Activated CD4-positive, alpha-beta memory T cell treated with anti-CD3 and anti-CD28 coated beads for 36 hours (primary cell): ENCODE measurements at places on chromosomes 3 and 15. TPM values are rescaled to one million over a fixed set of nuclear protein-coding genes. Genes with fewer than 3 reads are reported as not detected.
A peak's percentile ranks its signal among the peaks of the same experiment; 100 is the strongest.

DNA sequence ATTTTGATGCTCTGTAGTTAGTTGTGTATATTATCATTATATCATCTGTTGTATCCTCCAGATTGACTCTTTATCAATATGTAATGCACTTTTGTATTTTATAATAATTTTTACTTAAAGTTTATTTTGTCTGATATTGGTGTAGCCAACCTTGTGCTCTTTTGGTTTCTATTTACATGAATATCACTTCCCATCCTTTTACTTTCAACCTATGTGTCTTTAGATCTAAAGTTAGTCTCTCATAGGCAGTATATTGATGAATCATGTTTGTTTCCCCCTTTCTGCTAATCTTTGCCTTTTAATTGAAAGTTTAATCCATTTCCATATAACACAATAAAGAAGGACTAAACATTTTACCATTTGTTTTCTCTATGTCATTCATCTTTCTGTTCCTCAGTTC lies 28.1 kb upstream of the CD200R1L start:
- DNase-seq = no peak
- no peaks in the 10 kb centered on the region for H3K27me3 ChIP-seq
- H3K4me1 ChIP-seq = no peaks in the 10 kb centered on the region
- H3K36me3 ChIP-seq = peaks cover 10% of the 10 kb centered on the region
- no peak overlapping the region for H3K27ac ChIP-seq

DNA sequence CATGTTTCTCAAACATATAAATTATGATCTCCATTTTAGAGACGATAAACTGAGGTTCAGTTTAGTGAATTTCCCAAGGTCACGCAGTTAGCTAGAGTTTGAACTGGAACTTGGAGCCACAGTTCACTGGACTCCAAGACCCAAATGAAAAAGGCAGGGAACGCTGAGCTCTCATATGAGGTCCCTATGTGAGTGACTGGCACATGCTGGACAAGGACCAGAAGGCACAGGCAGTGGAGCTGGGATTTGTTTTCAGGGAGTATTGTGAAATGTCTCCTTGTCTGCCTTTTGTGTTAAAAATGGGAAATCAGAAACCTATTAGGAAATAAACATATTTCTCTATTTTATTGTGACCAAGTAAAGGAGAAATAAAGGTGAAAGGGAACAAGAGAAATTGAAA lies 63.5 kb downstream of the MESD start:
- no peak overlapping the region for H3K4me3 ChIP-seq
- H3K27ac ChIP-seq = no peak overlapping the region
- no peak for DNase-seq

- H3K4me3 ChIP-seq = peak overlapping the region; percentile 91
- peaks cover 42% of the 10 kb centered on the region for H3K36me3 ChIP-seq
- H3K27me3 ChIP-seq = no peaks in the 10 kb centered on the region
- H3K27ac ChIP-seq = peak overlapping the region; percentile 97
Observed at GRCh38 chr15:90869140-90869541, 753 bp downstream of the FURIN start.

DNA sequence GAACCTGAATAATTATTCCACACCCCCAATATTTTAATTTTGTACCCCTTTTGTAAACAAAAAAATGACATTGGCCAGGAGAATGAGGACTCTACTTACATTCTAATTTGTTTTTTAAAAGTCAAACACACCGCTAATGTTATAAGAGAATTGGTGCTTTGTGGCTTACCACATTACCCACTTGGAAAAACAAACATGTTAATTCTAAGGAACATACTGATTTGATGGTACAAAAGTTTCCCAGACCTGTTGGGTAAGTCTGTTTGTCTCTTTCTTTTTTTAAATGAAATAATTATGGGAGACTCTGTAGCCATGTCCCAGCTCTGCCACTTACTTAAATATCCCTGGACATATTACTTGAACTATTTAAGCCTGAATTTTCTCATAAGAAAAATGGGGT lies 352.5 kb upstream of the C2CD4B start:
- no peak overlapping the region for H3K4me3 ChIP-seq
- DNase-seq = no peak
- H3K36me3 ChIP-seq = no peaks in the 10 kb centered on the region
- peaks cover 36% of the 10 kb centered on the region for H3K27me3 ChIP-seq

- H3K27ac ChIP-seq = no peak overlapping the region
- H3K4me1 ChIP-seq = no peaks in the 10 kb centered on the region
- H3K4me3 ChIP-seq = no peak overlapping the region
Observed at GRCh38 chr15:73711526-73711925, 27.3 kb downstream of the CD276 start.

DNA sequence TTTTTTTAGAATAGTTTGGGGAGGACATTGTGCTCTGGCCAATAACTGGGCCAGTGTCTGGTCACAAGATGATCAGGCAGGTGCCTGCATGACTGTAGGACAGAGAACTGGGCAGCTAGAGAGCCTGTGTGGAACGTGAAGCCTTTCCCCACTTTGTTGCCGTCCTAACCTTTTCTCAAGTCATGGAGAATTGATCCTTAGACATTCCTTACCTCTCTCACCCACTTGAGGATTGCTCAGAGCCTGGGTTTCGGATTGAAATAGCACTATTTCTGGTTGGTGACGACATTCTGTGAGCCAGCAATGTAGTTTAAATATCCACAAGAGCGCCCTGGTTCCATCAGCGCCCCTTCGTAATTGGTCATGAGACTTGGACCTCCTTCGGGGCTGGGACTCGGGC lies 138.4 kb downstream of the IGF1R start:
- peaks cover 43% of the 10 kb centered on the region for H3K4me1 ChIP-seq
- DNase-seq = no peak
- peaks cover under 1% of the 10 kb centered on the region for H3K27me3 ChIP-seq
- no peak overlapping the region for H3K4me3 ChIP-seq
- no peak overlapping the region for H3K27ac ChIP-seq

Gene SNURF
- total RNA-seq = 21.7 TPM

DNA sequence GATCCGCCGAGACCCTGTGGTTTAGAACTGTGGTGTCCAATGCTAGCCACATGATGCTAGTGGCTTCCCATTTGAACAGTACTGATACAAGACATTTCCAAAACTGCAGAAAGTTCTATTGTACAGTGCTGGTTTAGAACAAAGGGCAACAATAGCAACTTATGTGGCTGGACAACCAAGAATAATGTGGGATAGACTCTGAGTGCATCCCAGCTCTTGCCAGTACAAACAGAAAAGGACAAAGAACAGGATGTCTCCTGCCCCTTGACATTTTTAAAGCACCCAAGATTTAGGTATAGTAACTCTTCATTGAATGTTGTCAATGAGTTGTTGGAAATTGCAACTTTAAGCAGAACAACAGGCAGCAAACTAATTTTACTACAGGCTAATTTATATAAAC lies 107.3 kb downstream of the ZNF385D start:
- no peak overlapping the region for H3K4me3 ChIP-seq
- DNase-seq = no peak
- no peaks in the 10 kb centered on the region for H3K36me3 ChIP-seq
- no peaks in the 10 kb centered on the region for H3K27me3 ChIP-seq
- no peaks in the 10 kb centered on the region for H3K4me1 ChIP-seq

Gene LDHAL6B
- total RNA-seq = not detected

DNA sequence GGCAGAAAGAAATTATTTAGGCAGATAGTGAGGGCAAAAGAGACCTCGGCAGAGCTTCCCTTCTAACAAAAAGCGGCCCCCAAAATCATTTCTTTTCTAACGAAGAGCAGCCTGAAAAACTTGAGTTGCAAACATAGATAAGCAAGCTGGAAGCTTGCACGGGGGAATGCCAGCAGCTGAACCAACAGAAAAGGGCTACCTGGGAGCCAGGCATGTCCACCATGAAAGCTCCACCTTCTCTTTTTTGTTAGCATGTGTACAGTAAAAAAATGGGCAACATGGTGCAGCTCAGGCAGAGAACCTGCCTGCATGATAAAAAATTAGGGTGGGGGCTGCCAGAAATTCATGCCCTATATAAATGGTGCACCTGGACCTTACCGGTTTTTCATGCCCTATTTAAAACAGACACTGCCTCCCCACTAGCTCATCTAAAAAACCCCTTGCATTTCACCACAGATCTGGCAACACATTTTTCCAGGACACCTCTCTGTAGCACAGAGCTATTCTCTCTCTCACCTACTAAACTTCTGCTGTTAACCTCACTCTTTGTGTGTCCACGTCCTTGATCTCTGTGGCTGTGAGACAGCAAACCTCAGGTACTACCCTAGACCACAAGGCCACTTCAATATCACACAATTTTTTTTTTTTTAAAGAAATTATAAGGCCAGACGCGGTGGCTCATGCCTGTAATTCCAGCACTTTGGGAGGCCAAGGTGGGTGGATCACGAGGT lies 18.7 kb downstream of the SLC33A1 start:
- peaks cover 3% of the 10 kb centered on the region for H3K4me1 ChIP-seq
- no peak overlapping the region for H3K27ac ChIP-seq
- no peak for DNase-seq
- H3K4me3 ChIP-seq = no peak overlapping the region

Gene PTH1R
- not detected for total RNA-seq

Gene TNNC1
- 4.7 TPM for total RNA-seq

Gene GP9
- not detected for total RNA-seq

DNA sequence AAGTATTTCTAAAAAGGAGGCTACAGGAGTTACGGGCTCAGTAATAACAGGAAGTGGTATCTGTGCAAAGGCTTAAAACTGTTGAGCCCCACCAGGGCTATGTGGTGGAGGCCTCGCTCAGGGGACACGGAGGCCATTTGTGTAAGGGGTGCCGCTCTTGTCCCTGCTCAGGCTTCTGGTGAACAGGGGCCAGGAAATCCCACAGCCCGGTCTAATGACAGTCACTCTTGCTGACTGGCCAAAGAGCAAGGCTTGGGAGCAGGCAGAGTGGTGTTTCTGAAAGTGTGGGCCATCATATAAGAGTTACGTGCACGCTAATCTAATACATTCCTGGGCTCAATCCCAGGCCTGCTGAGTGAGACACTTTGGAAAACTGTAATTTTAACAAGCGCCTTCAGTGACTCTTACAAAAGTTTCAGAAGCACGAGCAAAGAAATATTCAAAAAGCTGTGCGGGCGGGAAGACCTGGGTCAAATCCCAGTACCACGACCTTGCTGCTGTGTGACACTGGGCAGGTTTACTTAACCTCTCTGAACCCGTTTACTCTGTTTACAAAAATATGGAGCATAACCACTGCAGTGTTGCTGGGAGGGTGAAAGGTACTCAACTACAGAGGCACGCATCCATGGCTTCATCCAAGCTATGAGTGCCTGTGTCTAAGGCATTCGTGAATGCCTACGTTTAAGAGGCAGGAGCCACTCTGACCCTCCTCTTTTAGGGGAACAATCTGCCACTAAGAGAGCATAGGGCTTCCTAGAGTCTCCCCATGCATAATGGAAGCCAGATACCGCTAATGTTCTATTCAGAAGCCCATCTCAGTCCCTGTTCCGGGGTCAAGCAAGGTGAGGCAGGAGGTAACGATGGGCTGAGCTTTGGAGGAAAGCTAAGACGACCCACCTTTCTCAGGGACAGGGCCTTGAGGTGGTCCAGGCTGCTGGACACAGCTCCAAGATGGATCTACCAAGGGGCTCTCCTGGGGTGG lies 2.0 kb downstream of the ATP10A start:
- H3K27ac ChIP-seq = peak overlapping the region; percentile 86
- no peaks in the 10 kb centered on the region for H3K27me3 ChIP-seq
- peaks cover 24% of the 10 kb centered on the region for H3K36me3 ChIP-seq
- H3K4me3 ChIP-seq = peak overlapping the region; percentile 90
- peak; percentile 49 for DNase-seq

DNA sequence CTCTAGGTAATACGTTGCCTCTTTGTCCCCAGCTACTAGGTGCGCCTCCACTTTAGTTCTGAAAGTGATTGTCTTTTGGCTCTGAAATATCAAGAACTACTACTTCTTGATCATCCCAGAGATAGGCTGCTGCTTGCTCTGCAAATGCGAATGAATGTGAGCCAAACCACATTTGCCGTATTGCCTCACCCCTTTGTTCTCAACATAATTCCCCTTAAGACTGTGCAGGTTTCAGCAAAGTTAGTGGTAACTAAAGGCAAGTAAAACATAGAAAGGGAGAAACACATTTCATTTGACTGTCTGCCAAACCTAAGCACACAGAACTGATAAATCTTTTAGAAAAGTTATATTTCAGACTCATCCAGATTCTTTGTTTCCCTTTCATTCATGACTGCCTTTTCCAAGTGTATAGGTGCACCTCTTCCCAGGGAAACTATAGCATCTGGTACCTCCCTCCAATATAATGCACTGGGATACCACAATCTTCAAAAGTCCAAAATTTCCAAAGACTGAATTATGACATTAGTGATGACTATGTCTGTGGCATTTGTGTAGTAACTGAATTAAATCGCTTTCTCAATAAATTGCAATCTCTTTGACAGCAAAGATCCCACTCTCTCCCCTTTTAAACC lies 720.6 kb upstream of the CBLB start:
- DNase-seq = peak; percentile 29
- H3K4me3 ChIP-seq = no peak overlapping the region
- no peaks in the 10 kb centered on the region for H3K36me3 ChIP-seq
- H3K27ac ChIP-seq = no peak overlapping the region
- H3K27me3 ChIP-seq = no peaks in the 10 kb centered on the region

Gene FAM174B
- 5.0 TPM for total RNA-seq

- no peaks in the 10 kb centered on the region for H3K4me1 ChIP-seq
- H3K4me3 ChIP-seq = no peak overlapping the region
- H3K27me3 ChIP-seq = peaks cover 3% of the 10 kb centered on the region
- H3K36me3 ChIP-seq = no peaks in the 10 kb centered on the region
Observed at GRCh38 chr3:146222204-146223046, 28.5 kb downstream of the PLSCR4 start.

GRCh38 chr3:179819379-179819778 lies 166.5 kb downstream of the USP13 start:
- no peaks in the 10 kb centered on the region for H3K4me1 ChIP-seq
- H3K4me3 ChIP-seq = no peak overlapping the region
- no peaks in the 10 kb centered on the region for H3K36me3 ChIP-seq
- no peak for DNase-seq
- H3K27ac ChIP-seq = no peak overlapping the region
- H3K27me3 ChIP-seq = peaks cover 1% of the 10 kb centered on the region

GRCh38 chr3:129039271-129040038 lies 21.1 kb upstream of the GP9 start:
- peaks cover 12% of the 10 kb centered on the region for H3K27me3 ChIP-seq
- no peak overlapping the region for H3K4me3 ChIP-seq
- no peaks in the 10 kb centered on the region for H3K4me1 ChIP-seq

DNA sequence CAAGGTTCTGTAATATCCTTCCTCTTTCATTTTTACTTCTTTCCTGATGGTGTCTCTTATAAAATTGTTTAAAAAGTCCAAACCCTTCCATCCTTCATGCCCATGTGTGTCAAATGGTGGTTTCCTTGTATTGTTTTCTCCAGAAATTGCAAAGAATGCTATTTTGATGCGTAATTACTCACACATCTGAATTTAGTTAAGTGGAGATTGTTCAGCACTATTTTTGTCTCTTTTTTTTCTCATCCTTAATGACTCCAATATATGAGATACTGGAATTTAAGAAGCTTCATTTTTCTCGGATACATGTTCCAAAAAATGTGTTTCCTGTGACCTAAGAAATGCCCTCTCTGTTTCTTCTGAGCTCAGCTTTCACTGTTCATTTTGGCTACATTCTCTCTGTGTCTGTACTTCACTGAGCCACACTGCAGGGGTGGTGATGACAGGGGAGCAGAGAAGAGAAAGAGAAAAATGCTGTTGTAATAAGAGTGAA lies 799.8 kb downstream of the DIPK2A start:
- no peaks in the 10 kb centered on the region for H3K27me3 ChIP-seq
- H3K36me3 ChIP-seq = no peaks in the 10 kb centered on the region
- DNase-seq = no peak
- H3K4me3 ChIP-seq = no peak overlapping the region
- H3K4me1 ChIP-seq = no peaks in the 10 kb centered on the region
- no peak overlapping the region for H3K27ac ChIP-seq

GRCh38 chr15:40549894-40550293 lies 14.9 kb downstream of the CCDC32 start:
- H3K27me3 ChIP-seq = no peaks in the 10 kb centered on the region
- no peak overlapping the region for H3K27ac ChIP-seq
- H3K4me3 ChIP-seq = no peak overlapping the region
- no peak for DNase-seq
- no peaks in the 10 kb centered on the region for H3K4me1 ChIP-seq
- H3K36me3 ChIP-seq = peaks cover 22% of the 10 kb centered on the region
